ENCODE measurements at places on chromosomes 16 and 17.

DNA sequence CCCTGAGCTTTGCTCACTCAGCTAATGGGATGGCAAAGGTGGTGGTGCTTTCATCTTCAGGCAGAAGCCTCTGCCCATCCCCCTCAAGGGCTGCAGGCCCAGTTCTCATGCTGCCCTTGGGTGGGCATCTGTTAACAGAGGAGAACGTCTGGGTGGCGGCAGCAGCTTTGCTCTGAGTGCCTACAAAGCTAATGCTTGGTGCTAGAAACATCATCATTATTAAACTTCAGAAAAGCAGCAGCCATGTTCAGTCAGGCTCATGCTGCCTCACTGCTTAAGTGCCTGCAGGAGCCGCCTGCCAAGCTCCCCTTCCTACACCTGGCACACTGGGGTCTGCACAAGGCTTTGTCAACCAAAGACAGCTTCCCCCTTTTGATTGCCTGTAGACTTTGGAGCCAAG is 5.7 kb upstream of the MAPK8IP3 start:
- no peak for DNase-seq

DNA sequence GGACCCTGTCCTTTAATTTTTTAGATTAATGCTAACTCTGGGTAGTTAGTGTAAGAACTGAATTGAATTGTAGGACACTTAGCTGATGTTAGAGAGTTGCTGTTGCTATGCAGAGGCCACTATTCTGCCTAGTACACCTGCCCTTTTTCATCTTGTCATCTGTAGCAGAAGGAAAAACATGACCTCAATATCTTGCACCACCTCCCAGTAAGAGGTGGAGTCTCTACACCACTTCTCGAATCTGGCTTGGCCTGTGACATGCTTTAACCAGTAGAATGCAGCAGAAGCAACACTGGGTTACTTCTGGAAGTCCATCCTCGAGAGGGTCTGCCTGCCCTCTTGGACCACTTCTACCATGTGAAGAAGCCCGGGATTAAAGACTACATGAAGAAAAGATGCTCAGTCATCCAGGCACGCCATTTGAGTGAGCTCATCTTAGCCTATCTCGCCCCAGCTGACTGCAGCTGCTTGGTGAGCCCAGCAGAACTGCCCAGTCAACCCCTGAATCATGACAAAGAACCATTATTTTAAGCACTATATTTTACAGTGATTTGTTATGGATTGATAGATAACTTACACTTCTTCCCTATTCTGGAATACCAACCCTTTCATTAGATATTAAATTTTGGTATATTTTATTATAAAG is 153.5 kb downstream of the MYO1D start:
- DNase-seq, result peak; percentile 30

GRCh38 chr17:57158795-57159194 is 73.7 kb downstream of the AKAP1 start:
- DNase-seq, result no peak

GRCh38 chr16:1032607-1033006 is 39.9 kb upstream of the SSTR5 start:
- DNase-seq, result no peak

GRCh38 chr17:79606487-79607281 is 4.2 kb downstream of the RBFOX3 start:
- DNase-seq, result no peak

DNA sequence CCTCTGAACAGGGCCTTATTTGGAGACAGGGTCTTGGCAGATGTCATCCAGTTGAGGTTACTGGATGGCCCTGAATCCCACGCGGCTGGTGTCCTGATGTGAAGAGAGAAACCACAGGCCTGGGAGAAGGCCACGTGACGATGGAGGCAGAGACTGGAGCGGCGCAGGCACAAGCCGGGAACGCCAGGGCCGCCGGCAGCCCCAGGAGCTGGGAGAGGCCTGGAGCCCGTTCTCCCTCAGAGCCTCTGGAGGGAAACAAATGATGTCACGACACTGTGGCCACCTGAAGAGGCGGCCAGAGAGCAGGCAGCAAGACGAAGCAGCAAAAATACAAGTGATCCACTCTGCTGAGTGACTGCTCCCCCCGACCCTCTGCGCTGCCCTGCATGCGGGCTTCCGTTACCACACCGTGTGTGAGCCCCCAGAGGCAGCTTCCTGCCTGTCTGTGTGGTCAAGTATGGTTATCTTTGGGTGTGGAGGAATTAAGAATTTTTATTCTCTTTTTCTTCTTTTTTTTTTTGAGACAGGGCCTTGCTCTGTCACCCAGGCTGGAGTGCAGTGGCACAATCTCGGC is 11.6 kb downstream of the CD7 start:
- no peak for DNase-seq

- DNase-seq, result peak; percentile 76
Measured at GRCh38 chr17:18224387-18225120, 881 bp upstream of the LLGL1 start.

GRCh38 chr17:35022536-35023063 is 40.9 kb downstream of the RFFL start:
- peak; percentile 51 for DNase-seq

DNA sequence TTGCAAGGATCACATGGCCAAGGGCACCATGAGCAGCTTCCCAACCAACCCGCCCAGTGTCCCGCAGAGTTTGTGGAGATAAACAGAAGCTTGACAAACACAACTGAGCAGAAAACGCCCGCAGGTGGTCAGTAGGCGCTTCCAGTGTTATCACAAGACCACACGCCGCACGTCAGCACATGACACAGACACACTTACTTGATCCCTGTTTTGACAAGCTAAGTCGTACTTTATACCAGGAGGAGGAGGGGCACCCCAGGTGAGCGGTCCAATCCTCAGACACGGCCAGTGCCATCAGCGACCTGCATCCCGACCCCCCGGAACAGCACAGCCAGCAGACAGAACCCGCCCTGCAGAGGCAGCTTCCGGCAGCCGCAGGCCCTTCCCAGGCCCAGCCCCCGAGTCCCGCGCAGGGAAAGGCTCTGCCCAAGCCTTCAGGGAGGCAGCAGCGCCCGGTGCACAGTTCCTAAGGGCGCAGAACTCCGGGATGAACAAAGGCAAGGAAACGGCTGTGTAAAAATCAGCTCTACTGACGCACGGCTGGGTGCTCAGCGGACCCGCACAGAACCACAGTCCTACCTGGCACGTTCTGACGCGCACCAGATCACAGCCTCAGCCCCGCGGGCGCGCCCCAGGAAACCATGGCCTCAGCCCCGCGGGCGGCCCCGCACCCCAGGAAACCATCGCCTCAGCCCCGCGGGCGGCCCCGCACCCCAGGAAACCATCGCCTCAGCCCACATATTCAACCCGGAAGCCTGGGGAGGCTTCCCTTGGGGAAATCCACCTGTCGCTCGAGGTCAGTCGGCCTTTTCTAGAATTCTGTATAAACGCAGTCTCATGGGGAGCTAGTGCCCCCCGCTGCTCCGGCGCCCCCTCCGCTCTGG is 27.8 kb downstream of the AXIN1 start:
- peak; percentile 21 for DNase-seq

DNA sequence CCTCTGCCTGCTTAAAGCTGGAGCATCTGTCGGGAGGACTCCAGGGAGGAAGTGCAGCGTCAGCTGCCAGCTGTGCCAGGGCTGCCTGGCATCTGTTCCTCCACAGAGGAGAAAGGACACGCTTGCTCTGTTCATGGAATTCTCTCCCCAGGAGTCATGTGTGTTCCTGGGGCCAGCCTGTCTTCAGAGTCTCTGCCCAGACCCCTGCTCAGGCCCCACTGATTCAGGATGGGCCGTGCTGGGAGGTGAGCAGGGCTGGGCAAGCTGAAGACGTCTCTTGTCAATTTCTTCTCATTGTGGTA is 24.2 kb downstream of the CRISPLD2 start:
- DNase-seq, result peak; percentile 79

GRCh38 chr17:57750109-57750871 is 5.2 kb upstream of the CCDC182 start:
- no peak for DNase-seq

GRCh38 chr17:19642373-19642893 is 6.1 kb upstream of the ALDH3A2 start:
- DNase-seq, result no peak

GRCh38 chr16:77869997-77870813 is 81.8 kb downstream of the VAT1L start:
- peak; percentile 49 for DNase-seq

- no peak for DNase-seq
Measured at GRCh38 chr17:18102640-18103039, 5.9 kb upstream of the MYO15A start.

- peak; percentile 57 for DNase-seq
Measured at GRCh38 chr16:492211-492875, 35.2 kb upstream of the CAPN15 start.

- DNase-seq, result no peak
Measured at GRCh38 chr17:18179804-18180203, 3.8 kb upstream of the ALKBH5 start.

DNA sequence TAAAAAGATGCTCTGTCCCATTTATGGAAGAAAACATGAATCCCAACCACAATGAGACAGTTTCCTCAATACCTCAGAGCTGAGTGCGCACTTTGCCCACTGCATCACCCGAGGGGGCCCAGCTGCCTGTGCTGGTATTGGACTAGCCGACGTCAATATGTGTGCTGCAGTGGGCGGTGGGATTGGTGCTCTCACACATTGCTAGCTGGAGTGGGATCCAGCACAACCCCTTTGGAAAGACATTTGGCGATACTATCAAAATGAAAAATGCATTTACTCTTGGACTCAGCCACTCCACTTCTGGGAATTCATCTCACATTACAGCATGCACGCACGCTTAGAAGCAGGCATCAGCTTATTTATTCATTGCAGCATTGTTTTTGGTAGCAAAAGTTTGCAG is 289.2 kb upstream of the FOXF1 start:
- no peak for DNase-seq

- DNase-seq, result no peak
Measured at GRCh38 chr17:55440391-55440790, 18.8 kb upstream of the MMD start.

GRCh38 chr16:14309001-14309886 is 238.1 kb downstream of the MRTFB start:
- no peak for DNase-seq

GRCh38 chr17:35821308-35821707 is 12.0 kb downstream of the TAF15 start:
- no peak for DNase-seq

GRCh38 chr17:59387351-59388068 is 56.1 kb downstream of the YPEL2 start:
- DNase-seq, result no peak

DNA sequence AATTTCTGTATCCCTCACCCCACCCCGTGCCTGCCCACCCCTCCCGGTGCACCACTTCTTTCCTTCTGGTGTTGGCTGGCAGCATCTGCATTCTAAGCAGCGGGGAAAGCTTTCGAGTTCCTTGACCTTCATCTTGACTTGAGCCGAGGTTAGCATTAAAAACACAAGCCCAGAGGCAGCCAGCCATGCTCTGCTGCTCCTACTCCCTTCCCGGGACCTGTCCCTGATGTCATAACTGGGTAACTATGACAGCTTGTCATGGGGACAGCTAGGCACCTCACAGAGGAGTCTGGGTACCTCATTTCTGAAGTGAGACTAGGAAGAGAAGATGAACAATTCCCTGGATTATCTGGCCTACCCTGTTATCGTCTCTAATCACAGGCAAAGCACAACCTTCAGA is at the start of gene CFAP97D1:
CFAP97D1 (plus strand) TSS at position 301 of the 400 bp plus-strand sequence; CDS start at position 329, 28 bp downstream.
- no peak for DNase-seq

GRCh38 chr17:40722241-40722640 is 18.7 kb upstream of the KRT24 start:
- DNase-seq, result no peak

DNA sequence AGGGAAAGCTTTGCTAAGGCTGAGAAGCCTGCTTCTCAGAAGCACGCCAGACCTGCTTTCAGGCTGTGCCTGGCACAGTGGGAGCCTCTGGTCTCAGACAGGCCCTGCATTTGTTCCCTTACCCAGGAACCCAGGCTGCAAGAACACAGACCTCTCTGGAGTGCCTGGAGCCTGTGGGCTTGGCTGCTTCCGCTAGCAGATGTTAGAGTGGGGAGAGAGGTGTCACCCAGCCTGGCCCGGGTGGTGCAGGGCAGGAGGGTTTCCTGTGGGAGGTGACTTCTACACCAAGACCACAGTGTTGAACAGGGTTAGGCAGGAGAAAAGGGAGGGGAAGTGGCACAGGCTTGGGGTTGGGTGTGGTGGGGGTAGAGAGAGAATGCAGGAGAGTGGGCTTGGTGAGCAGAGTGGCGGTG is 35.8 kb upstream of the ADGRG1 start:
- DNase-seq, result no peak

GRCh38 chr17:42928714-42929496 is 28.3 kb downstream of the G6PC1 start:
- DNase-seq, result peak; percentile 41

DNA sequence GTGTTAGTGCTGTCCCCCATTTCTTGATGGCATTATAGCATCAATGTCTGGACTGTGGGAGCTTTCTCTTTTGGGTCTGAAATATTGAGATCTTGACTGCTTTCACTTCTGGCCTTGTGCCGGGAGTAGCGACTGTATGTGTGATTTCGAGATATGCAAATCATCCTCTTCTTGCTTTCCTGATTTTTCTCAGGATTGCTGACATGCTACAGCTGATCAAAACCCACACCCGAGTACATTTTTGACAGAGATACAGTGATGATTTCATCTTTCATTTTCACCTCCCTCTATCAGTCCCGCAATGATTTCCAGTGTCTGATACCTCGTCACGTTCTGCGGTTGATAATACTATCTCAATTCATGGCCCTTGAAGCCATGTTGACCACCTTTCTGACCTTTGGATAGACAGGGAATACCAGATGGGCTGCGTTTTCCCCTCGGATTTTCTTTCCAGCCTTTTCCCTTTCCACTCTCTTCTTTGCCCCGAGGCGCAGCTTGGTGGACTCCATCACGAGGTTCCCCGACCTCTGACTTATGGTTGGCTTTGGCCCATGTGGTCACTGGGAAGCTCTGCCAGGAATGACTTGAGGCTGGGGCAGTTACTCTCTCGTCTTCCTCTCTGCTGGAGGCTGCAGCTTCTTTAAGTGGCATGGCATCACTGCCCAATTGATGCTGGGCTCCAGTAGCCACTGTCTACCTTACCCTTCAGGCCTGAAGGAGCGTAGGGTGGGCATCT is 184.4 kb downstream of the SNX29 start:
- no peak for DNase-seq

- DNase-seq, result no peak
Measured at GRCh38 chr16:69618721-69619120, 53.0 kb downstream of the NFAT5 start.

- no peak for DNase-seq
Measured at GRCh38 chr17:42133461-42134041, 10.9 kb downstream of the HSPB9 start.

DNA sequence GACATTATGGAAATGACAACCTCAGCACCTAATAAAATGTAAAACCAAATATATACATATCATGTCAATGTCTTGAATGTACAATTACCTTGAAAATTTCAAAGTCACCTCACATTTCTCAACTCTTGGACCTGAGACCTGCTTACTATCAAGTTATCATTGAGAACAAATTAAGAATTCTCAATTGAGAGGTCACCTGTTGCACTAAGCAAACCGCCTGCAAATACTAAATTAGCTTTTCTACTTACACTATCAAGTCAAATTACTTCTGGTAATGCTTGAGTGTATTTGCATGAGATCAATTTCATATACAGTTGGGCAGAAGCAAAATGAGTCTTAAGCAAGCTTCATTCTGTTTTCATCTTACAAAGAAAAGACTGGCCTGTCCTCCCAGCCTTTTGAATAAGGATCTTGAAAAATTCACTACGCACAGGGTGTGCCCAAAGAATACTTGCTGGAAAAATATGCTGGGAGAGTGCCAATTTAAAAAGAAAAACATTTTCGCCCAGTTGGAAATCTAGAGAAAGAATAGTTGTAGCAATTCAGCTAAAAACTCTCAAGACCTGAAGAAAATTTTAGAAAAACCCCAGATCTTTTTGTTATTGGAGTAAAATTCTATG is 35.7 kb downstream of the KANSL1 start:
- DNase-seq, result no peak

GRCh38 chr17:56867948-56868376 is 34.0 kb downstream of the DGKE start:
- no peak for DNase-seq
